ENCODE measurements at places on chromosomes 4 and X. TPM values are rescaled to one million over a fixed set of nuclear protein-coding genes. Genes with fewer than 3 reads are reported as not detected.

Gene TSC22D3
- 64.2 TPM for total RNA-seq

Gene GYPA
- total RNA-seq, result 5.2 TPM

Gene JCHAIN
- total RNA-seq, result 2.3 TPM

Gene SHROOM3
- total RNA-seq, result 25.1 TPM

Gene ZCCHC18
- total RNA-seq, result 2.3 TPM

Gene MAGEA2B
- total RNA-seq, result not detected

Gene RWDD4
- 27.8 TPM for total RNA-seq

Gene ARHGEF9
- 25.3 TPM for total RNA-seq

Gene SCML1
- 5.8 TPM for total RNA-seq

Gene MAGEA11
- not detected for total RNA-seq
